ENCODE measurements at places on chromosomes 12 and 14.

DNA sequence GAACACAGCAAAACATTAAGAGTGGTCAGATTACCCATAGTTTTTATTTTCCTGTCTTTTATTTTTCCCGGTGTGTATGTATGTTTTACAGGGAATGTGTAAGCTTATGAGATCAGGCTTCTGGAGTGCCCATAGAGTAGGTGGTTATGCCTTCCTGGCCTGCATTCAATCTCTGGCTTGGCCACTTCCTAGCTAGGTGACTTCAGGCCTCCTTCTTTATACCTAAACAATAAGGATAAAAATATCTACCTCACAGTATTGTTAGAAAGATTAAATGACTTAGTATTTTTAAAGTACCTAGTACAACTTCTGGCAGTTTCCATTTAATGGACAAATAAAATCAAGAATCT is 42.4 kb downstream of the ITPR2 start:
- no peak for DNase-seq

- DNase-seq, result peak; percentile 74
These were observed at the start of gene GPR68 for GRCh38 chr14:91244501-91244901. Gene GPR68, minus strand, starts transcription at chr14:91244704. Its CDS starts 9,654 bp downstream, at chr14:91235050.

GRCh38 chr14:104360501-104360900 is 219.1 kb upstream of the C14orf180 start:
- no peak for DNase-seq

DNA sequence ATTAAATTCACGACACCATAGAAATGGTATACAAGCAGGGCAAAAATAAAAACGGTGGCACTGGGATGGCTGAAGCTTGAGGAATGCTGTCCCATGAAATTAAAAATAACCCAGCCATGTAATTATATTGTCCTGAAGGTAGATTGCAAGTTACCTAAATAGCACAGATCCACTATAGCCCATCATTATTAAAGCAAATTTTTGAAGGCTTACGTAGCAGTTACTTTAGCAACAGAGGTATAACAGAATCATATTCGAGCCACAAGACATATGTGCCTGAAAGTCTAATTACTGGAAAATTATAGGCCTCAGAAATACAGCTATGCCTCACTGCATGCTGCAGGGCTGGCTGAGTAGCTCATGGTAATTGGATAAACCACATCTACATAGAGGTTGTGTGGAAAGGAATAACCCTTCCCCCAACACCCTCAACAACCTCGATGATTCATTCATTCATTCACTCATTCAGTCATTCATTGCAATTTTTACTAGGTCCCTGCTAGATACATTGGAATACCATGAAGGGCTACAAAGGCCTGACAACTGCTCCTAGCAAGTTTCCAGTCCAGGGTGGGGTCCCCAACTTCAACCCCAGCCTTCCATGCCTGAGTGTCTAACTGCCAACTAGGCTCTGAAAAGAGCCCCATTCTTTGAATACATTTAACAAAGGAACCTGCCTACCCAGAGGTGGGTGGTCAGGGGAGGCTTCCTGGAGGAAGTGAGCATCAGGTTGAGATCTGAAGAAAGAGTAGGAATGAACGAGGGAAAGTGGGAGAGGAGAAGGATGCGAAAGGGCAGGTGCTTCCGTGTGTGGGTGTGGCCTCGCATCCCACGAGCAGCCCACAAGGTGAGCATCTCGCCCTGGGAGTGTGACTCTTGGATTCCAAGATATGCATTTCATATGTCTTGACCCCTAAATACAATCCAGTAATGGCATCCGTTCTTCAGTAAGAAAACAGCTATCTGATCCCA is 18.0 kb upstream of the CMKLR1 start:
- peak; percentile 79 for DNase-seq

- DNase-seq, result no peak
These were observed 386.2 kb downstream of the DIO2 start for GRCh38 chr14:79825046-79825521.

DNA sequence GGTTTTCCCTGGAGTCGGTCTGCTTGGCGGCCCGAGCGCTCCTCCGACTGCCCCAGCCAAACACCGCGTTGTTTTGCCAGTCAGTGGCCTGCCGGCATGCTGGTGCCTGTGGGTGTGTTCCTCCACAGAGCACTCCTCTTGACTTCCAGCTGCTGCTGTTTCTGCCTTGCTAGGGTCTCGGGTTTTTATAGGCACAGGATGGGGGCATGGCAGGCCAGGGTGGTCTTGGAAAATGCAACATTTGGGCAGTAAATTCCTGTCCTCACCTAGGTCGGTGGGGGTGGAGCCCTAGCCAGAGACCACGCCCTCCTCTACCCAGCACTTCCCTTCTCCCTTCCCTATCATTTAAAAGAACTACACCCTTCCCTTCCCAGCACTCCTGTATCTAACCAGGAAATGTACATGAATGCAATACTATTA is 34.7 kb upstream of the VASH1 start:
- no peak for DNase-seq

DNA sequence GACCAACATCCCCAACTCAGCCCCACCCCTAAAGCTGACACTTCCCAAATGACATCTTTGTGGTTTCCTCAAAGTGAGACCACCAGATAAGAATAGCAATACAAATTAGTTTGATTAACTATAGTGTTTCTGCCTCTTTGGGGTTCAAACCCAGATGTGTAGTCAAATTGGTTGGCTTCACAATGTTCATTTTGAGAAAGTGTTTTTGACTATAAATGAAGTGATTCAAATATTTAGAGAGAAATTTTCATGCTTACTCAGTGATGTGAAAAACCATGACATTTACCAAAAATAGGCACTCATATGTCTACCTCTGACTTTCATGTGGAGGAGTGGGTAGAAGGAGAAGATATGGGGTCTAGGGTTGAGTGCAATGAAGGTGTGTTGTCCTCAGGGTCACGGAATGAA is 218.4 kb downstream of the BCAT1 start:
- DNase-seq, result no peak

- DNase-seq, result no peak
These were observed 16.6 kb upstream of the PLEK2 start for GRCh38 chr14:67428501-67429031.

- DNase-seq, result no peak
These were observed 216.7 kb downstream of the MED13L start for GRCh38 chr12:116060764-116061163.

- DNase-seq, result no peak
These were observed 8.2 kb downstream of the SINHCAF start for GRCh38 chr12:31317471-31318395.

GRCh38 chr12:92784797-92785562 is 82.2 kb downstream of the PLEKHG7 start:
- DNase-seq, result peak; percentile 92

All from NCI-H1417 (cell line).